ENCODE measurements at places on chromosomes 5 and 9.

DNA sequence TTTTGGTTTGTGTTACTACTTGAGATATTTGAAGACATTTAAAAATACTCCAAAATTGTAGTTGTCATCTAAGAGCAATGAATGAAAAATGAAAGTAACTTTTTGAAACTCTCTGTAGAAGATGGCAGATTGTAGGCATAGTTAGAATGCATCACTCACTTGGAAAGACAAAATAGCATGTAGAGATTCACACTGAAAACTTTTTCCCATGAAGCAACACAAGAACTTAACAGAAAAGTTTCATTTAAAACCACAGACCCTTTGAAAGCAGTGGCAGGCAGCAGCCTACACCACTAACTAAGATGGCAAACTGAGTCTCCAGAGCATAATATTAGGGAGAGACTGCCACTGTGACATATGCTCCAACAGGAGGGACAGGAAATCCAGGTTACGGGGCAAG lies 18.9 kb upstream of the FAM174A start:
- DNase-seq, result no peak

- DNase-seq, result no peak
These were observed 25.4 kb downstream of the BOD1 start for GRCh38 chr5:173591056-173591514.

DNA sequence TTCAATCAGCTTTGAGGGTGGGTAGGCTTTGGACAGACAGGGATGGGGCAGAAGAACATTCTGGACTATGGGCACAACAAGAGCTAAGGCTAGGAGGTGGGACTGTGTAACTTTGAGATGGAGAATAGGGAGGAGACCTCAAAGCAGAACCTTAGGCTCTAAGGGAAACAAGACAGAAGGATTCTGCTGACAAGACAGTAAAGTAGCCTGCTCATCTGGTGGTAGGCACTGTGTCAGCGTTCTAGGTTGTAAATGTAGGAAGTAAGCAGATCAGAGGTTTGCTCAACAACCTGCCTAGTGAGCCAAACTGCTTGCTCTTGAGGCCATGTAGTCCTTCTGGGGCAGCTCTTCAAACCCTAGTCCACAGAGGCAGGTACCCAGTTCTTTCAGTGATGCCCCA lies 15.0 kb upstream of the IL12B start:
- no peak for DNase-seq

DNA sequence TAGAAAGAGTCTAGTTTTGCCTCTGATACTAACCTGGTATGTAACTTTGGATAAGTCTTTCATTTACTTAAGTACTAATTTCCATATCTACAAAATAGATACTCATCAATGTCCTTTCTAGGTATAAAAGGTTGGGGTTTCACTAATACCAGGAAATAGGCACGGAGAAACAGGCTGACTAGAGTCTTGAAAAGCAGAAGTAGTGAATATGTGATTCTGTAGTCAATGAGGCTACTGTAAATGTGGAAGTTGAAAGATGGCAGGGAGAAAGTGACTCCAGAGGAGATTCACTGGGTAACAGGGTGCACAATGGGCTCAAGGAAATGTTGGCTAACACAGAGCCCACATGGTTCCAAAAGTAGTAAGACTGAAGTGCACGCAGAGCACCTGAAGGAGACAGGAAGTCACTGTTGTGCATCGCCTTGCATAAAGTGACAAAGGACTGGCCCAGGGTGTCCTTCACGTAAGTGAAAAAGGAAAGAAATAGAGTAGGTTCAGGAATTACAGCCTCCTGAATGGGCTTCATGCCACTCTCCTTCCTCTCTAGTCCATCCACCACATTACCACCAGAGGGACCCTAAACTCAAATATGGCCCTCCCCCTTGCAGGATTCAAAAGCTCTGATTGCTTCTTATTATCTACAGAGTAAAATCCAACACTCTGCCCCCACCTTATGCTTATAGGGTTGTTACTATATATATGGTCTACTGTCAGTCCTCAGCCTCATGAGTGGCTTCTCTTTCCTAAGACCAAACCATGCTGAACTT lies 288.0 kb upstream of the SMARCA2 start:
- no peak for DNase-seq

DNA sequence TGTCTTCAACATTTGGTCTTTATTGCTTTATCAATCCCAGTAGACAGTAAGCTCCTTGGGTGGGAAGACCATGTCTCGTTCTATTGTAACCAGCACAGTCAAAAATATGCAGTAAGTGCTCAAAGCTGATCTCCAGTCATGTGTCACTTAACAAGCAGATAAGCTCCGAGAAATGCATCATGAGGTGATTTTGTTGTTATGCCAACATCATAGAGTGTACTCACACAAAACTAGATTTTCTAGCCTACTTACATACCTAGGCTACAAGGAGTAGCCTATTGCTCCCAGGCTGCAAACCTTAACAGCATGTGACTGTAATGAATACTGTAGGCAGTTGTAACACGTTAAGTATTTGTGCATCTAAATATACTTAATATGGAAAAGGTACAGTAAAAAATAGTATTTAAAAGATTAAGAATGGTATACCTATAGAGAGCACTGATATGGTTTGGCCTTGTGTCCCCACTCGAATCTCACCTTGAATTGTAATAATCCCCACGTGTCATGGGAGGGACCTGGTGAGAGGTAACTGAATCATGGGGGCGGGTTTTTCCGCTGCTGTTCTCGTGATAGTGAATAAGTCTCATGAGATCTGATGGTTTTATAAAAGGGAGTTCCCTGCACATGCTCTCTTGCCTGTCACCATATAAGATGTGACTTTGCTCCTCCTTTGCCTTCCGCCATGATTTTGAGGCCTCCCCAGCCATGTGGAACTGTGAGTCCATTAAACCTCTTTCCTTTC lies 39.8 kb upstream of the PCSK5 start:
- no peak for DNase-seq

- no peak for DNase-seq
These were observed 100.6 kb downstream of the ANGPTL2 start for GRCh38 chr9:127021664-127022363.

- DNase-seq, result no peak
These were observed 84.2 kb downstream of the FNBP1 start for GRCh38 chr9:129958796-129959195.

DNA sequence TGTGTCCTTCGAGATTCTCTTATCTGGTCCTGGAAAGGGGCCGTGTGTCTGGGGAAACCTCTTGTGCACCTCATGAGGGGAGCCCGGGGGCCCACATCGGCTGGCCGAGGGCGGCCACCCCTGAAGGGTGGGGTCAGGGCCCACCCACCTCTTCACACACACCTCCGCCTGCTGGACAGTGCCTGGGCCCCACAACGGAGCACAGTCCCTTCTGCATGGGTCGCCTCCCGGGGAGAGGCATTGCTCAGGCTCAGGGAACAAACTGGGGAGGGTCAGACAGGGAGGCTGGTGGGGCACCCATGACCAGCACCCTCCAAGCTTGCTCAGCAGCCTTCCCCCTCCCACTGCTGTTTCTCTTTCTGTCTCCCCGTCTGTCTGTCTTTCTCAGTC lies 1.3 kb upstream of the LRRC14B start:
- DNase-seq, result no peak

DNA sequence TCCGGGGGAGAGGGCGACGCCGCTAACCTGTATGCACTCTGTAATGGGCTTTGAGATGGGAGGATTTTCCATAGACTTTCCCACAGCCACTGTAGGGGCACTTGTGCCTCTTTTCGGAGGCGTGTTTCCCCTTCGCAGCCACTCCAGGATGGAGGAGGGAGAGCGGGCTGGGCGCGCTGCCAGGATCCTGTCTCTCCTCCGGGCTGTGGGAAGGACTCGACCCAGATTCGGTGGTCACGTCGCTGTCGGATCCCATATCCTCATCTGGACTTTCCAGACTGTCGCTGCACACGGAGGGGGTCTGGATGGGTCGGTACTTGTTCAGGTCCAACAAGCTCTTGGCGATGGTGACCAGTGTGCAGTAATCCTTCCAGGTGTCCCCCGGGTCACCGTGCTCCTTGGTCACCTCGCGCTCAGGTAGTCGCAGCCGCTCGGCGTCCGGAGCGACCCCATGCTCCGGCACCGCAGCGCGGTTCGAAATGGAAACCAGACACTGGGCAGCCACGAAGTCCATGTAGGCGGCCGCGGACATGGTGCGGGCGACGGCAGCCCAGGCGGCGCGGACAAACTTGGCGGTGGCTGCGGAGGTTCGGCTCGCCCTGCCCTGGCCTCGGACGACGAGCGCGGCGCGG lies 1.5 kb downstream of the KLF9 start:
- DNase-seq, result no peak

DNA sequence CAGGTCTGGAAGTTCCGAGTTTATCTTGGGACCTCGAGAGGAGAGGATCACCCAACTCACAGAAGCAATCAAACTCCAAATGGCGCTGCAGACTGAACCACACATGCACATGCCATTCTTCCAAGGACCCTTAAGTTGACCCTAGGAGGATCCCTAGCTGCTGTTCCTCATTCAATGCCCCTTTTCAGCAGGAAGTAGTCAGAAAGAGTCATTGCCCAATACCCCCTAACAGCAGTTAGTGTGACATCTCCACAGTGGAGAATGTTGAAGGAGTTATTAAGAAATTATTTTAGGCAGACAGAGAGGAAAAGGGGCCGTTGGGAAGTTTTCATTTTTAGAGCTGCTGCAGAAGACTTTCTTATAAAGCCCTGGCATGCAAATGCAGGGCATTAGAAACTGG lies 229.9 kb upstream of the DAB2 start:
- no peak for DNase-seq

DNA sequence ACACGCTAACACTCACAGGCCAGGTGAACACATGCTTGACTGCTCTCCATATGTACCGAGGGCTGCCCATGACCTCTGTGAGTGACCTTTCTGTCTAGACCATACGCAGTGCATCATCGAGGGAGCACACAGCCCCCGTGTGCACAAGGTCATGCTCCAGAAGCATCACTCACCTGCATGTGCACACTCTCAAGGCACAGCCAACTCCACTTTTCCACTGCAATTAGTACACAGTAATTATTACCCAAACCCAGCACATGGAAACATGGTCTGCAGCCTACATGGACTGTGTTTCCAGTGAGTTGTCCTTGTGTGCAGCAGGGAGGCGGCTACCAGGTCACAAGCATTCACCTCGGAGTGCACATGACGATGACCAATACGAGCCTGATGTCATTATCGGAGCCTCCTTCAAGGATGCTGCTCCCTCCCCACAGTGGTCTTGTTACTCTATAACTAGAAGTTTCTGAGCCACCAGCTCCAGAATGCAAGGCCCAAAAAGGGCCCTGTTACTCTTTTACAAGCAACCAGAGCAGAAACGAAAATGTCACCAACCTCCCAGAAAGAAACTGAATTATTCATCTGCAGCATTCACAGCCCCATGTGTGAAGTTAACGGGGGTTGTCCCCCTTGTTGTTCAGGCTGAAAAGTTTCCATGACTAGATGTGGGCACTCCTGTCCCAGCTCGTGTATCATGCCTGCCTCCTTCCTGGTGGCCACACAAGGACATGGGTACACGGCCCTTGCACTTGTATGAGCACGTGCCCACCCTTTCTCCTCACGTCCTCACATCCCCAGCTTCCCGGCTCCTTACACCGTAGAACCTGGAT lies 31.2 kb downstream of the SEMA4D start:
- DNase-seq, result no peak

DNA sequence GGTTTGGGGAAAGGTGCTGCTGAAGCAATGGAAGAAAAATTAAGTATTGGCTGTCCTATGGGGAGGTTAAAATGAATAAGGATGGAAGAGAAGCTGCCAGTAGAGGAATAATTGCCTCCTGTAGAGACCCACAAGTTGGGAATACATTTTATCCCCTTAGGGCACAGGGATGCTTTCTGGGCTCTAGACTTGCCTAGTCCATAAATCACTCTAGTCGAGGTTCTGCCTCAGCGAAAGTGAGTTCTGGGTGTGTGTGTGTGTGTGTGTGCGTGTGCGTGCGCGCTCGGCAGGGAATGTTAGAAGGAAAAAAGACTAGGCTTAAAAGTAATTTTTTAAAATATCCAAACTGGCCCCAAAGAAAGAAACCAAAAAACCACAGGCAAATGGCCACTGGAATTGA lies 291.6 kb downstream of the DOCK8 start:
- no peak for DNase-seq

GRCh38 chr5:175747539-175748060 lies 89.7 kb downstream of the HRH2 start:
- no peak for DNase-seq

- DNase-seq, result no peak
These were observed 151.0 kb downstream of the MYO10 start for GRCh38 chr5:16784843-16785791.

GRCh38 chr5:82426464-82427154 lies 148.5 kb upstream of the RPS23 start:
- no peak for DNase-seq

- DNase-seq, result no peak
These were observed 61.3 kb upstream of the IQGAP2 start for GRCh38 chr5:76341651-76342334.

GRCh38 chr9:114029311-114030170 lies 48.6 kb downstream of the AMBP start:
- no peak for DNase-seq

DNA sequence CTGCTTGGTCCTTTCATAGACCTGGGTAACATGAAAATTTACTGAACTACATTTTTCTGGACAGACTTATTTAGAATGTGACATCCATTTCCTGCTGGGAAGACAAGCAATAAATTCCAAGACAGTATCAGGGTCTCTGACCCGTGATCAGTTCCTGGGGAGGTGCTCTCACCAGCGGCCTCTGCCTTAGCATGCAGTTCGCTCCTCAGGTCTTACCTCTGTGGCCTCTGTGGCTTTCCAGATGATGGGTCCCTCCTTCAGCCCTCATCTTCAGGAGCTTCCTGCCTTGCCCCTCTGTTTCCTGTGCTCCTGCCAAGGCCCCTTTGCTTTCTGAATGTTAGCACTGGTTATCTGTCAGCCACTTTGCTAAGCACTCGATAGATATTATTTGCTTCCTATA lies 66.4 kb downstream of the CMYA5 start:
- no peak for DNase-seq

DNA sequence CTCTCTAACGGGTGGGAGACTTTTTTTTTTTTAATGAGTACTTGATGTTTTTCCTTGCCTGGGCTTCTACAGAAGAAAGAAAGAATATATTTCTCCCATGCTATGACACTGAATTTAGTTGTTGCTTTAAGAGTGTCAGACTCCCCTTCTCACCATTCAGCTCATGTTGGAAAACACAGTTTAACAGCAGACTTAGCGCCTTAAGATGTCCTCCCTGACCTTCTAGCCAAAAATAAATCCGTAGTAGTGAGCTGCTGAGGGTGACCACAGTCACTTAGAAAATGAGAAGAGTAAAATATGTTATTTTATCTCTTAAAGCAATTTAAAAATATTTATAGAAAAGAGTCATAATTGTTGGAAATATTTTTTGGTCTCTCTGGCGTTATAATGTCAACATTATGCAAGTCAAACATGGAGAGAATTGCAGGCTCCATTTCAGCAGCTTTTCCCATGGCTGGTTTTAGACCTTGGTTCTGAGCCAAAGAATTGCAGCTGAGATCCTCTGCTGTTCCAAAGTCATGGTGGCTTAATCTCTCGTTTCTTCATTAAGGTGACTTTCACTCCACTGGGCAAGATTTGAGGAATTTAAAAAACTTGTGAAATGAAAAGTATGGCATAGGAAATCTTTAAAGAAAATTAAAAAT lies 143.5 kb downstream of the GHR start:
- DNase-seq, result no peak

- DNase-seq, result no peak
These were observed 225.0 kb downstream of the AOPEP start for GRCh38 chr9:94951324-94952135.

- no peak for DNase-seq
These were observed 44.6 kb downstream of the PIP5K1B start for GRCh38 chr9:68749579-68750159.

- DNase-seq, result no peak
These were observed 15.9 kb downstream of the PTAR1 start for GRCh38 chr9:69743930-69744329.

Data from stimulated activated CD8-positive, alpha-beta memory T cell treated with anti-CD3 and anti-CD28 coated beads, Interleukin-2, amount 100 ng/mL, for 1 hour (primary cell).